Thyroid gland (tissue), 4 donors: ENCODE measurements at places on chromosomes 1 and 21. TPM values are rescaled to one million over a fixed set of nuclear protein-coding genes. Genes with fewer than 3 reads are reported as not detected.

FCRL5 gene
- total RNA-seq: 0.15 TPM

TMEM240 gene
- 1.2 TPM for total RNA-seq

- DNase-seq: no peak
Observed at GRCh38 chr1:151860504-151861187, 7.1 kb upstream of the THEM5 start.

LINGO4 gene
- total RNA-seq: 0.63 TPM

- no peak for DNase-seq
Observed at GRCh38 chr1:161357073-161357472, 10.6 kb downstream of the CFAP126 start.

PTPRU gene
- 13.1 TPM for total RNA-seq

TBX19 gene
- 1.7 TPM for total RNA-seq

GRCh38 chr1:89761901-89762300 lies 58.9 kb upstream of the LRRC8D start:
- peak; percentile 38 for DNase-seq

ITLN2 gene
- total RNA-seq: not detected

C1orf141 gene
- total RNA-seq: not detected

DNA sequence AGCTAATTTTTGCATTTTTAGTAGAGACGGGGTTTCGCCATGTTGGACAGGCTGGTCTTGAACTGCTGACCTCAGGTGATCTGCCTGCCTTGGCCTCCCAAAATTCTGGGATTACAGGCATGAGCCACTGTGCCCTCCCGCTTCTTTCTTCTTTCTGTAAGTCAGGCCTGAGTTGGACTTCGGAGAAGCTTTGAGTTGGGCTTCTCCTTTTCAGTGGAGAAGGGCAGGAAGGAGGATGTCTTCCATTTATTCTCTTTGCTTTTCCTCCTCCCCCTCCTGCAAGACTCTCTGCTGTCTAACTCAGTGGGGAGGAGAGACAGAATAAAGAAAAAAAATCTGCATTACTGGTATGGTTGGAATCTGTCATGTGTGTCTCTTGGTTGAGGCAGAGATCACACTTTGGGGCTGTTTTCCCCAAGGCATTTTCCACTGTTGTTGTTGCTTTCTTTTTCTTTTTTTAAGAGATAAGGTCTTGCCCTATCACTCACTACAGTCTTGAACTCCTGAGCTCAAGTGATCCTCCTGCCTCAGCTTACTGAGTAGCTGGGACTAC lies 13.2 kb upstream of the DEGS1 start:
- DNase-seq: no peak

- no peak for DNase-seq
Observed at GRCh38 chr21:42429856-42430255, 26.2 kb downstream of the UBASH3A start.

GRCh38 chr1:159753386-159753785 lies 27.4 kb upstream of the DUSP23 start:
- no peak for DNase-seq

DNA sequence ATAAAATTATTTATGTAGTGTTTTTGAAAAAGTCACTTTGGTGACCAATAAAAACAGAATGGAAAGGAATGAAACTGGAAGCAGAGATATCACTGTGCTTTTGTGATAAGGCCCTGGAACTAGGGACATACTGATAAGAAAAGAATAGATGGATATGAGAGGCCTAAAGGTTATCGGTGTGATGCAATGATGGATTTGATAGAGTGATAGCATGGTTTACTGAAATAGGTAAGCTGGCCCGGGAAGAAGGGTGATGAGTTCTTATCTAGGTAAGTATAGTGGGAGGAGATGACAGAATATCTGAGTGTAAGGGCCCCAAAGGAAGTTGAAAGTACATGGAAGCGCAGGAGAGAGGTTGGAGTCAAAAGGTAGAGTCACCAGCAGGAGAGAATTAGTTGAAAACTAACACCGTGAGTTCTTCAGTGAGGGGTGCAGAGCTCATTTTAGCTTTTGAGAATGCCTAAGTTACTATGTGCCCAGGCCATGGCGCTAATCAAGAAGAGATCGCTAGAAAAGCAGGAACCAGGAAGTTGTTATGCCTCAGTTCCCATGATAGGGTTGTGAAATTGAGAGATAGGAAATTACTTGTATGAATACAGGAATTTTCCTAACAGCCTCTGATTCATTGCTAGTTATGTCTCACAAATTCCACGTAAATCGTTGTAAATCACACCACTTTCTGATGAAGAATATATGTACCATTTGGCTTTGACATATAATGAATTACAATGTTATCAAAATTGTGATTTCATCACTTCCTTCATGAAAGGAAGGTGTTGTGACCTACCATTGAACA lies 115.3 kb downstream of the PLA2G4A start:
- no peak for DNase-seq

DNA sequence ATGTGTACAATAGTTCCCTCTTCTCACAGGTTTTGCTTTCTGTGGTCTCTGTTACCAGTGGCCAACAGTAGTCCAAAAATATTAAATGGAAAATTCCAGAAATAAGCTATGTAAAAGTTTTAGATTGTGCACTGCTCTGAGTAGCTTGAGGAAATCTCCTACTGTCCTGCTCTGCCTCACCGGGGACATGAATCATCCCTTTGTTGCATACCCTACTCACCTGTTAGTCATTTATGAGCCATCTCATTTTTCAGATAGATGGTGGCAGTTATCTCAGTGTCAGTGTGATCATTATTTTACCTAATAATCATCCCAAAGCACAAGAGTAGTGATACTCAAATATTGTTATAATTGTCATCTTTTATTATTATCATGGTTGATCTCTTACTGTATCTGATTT lies 688.1 kb downstream of the PLA2G4A start:
- no peak for DNase-seq

DNA sequence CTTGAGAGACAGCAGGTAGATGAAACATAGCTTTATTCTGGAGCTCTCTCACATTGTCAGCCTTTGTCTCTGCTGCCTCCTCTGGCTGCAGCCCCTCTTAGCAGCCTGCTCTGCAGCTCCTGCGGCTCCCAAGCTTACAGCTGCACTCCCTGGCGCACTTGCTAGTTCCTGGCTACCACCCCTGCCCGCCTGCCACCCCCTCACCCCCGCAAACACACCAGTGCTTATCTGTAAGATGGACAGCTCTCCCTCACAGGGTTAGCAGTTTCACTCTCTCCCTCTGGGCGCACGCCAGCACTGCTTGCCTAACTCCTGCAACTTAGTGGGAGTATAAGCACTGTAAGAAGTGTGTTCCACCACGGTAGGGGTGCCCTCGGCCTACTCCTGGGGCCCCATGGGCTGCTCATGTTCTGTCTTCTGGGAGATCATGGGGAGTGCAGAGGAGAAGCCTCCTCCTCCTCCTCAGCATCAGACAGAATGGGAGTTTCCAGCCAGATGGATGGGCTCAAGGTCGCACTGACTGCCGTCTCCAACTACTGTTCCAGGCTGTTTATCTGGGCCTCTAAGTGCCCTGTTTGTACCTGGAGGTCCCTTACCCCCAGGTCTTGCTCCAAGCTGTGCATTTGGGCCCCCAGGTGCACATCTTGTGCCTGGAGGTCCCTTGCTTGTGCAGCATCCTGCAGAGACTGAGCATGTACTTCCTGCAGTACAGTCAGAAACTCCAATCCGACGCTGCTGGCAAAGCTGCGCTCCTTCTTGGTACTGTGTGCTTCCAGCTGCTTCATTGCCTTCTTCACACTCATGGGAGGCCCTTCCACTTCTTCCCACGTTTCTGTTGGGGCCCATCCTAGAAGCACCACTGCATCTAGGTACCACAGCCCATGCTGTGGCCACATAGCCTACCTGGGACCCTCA lies 1388.1 kb downstream of the AMY1C start:
- no peak for DNase-seq

DNA sequence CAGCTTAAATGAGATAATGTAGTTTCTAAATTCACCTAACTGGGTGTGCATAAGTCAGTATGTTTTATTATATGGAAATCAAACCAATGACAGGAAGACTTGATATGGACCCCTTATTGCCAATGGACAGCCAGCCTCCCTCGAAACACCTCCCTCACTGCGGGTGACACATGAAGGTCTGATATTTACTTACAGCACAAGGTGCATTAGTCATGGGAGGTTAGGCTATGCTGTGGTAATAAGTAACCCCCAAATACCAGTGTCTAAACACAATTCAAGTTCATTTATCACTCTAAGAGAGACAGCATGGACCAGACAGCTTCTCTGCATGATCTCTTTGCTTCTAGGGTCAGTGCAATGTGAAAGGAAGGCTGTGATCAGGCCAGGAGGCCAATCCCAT lies 126.0 kb upstream of the KCNJ6 start:
- DNase-seq: no peak

DNA sequence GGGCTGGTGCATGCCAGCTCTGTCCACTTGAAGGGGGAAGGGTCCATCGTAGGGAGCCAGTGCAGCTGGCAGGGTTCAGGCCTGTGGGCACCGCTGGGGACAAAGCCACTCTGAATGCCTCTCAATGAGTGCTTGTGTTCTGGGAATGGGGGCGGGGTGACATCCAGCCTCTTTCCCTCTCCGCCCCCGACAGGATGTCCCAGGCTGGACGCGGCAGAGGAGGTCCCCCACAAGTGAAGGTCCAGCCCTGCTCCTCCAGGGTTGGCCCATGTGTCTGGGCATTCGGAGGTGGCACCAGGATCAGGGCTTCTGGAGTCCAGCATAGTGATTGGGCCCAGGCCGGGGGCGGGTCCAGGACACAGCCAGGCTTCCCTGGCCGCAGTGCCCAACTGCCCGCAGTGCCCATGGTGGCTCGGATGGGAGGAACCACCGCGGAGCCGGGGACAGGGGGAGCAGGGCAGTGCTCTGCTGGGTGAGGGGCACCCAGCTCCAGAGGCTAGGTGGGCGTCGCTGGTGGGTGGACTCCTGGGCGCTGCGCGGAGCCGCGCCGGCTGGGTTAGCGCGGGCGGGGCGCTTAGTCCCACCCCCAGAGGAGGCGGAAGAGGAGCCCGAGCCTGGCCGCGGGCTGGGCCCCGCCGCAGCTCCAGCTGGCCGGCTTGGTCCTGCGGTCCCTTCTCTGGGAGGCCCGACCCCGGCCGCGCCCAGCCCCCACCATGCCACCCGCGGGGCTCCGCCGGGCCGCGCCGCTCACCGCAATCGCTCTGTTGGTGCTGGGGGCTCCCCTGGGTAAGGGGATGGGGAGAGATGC lies at the start of gene SHISA4:
Gene SHISA4 (plus strand): TSS at position 617 of the 808 bp plus-strand sequence. CDS start 97 bp downstream, at position 714.
- DNase-seq: peak; percentile 98

ACAP3 gene
- 33.9 TPM for total RNA-seq

DNA sequence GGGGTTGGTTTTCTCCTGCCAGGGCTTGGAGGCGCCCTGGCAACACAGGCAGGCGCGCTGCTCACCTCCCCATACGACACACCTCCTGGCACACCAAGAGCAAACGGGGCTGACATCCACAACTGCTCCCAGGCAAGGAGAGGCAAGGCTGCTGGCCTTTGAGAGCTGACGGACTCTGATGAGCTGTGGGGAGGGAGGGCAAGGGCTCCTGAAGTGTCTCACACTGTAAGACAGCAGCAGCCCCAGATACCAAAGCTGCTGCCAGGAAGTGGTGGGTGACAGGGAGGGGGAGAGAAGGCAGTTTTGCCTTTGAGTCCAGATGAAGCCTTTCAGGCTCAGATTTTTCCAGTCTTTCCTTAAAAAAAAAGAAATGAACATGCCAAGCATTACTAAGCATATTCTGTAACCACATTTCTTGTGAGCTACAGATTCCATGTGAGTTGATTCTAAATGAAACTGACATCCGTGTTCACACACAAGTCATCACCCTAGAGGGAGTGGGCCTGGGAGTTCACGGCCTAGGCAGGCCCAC lies 24.3 kb downstream of the PGBD5 start:
- no peak for DNase-seq

GRCh38 chr1:41983451-41983850 lies 64.7 kb upstream of the HIVEP3 start:
- DNase-seq: no peak

GRCh38 chr1:119674111-119674526 lies 26.1 kb upstream of the ZNF697 start:
- DNase-seq: no peak

- peak; percentile 34 for DNase-seq
Observed at GRCh38 chr1:54475357-54475881, 69.2 kb upstream of the SSBP3 start.

GRCh38 chr1:169098380-169098779 lies 8.1 kb upstream of the ATP1B1 start:
- DNase-seq: no peak

DNA sequence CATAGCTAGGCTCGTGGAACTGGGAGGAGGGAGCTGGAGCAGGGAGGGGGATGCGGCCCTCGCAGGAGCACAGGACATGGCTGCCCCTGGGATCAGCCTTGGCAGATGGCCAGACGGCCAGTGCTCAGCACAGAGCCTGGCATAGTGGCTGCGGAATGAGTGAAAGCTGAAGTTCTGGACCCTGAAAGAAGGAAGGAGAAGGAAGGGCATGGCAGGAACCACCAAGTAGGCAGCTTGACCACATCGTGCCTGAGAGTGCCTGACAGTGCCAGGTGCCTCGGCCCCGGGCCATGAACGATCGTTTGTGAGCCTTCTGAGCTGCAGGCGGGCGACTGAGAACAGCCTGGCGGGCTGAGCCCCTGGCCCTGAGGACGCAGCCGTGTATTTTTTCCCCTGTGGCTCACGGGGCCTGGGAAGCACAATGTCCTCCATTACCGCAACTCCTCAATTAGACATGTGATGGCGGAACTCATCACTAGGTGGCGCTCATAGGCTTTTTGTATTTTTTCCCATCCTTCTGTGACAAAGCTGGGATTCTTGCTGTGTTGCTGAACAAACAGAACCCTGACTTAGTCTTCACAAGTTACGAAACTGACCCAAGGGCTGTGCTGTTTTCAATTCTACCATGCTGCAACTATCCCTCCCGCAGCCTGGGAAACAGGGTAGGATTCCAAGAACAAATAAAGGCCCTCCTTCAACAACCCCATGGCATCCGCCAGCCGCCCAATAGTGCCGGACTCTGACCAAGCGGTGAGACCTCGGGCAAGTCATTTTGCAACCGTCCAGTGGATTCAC lies 29.9 kb upstream of the TMEM61 start:
- DNase-seq: peak; percentile 74

DNA sequence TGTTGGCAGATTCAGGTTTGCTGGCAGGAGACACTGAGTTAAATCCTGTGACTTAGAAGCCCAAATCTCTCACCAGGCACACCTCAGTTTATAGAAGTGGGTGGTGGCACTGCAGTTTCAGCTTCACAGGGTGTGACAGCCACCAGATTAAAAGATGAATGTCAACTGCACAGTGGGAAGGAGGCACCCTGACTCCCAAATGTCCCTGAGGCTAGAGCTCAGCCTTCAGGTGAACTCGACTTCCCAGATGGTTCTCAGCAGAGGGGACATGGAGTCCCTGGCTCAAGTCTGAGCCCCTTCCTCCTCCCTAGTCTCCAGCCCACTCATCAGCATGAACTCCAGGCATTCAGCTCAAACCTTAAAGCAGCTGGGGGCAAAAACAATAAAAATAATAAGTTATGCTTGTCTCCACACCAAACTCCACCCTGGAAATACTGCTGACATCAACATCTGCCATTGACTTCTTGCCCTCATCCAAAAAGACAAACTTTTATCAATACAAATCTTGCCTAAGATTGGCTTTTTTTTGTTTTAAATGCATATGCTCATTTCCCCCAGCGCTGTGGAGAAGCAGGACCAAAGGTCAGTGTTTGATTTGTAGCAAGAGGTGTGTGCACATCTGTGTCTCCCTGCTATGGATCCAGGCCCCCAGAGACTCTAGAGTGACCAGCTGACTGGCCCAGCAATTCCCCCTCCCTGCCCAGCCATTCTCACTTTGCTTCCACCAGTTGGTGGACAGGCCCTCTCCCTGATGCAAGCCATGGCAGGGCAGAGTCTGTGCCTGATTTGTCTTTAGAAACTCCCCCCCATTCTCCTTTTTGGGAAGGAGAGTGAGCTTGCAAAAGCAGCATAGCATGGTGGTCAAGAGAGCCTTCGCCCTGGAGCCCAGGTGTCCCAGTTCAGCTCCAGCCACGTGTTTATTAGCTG lies 18.5 kb upstream of the S100A7 start:
- DNase-seq: no peak

GRCh38 chr1:207876131-207876530 lies 34.8 kb downstream of the CD34 start:
- DNase-seq: no peak

INSRR gene
- total RNA-seq: not detected
